Cortex of kidney (tissue), 1 donor: ENCODE measurements at places on chromosomes 5 and 9.

DNA sequence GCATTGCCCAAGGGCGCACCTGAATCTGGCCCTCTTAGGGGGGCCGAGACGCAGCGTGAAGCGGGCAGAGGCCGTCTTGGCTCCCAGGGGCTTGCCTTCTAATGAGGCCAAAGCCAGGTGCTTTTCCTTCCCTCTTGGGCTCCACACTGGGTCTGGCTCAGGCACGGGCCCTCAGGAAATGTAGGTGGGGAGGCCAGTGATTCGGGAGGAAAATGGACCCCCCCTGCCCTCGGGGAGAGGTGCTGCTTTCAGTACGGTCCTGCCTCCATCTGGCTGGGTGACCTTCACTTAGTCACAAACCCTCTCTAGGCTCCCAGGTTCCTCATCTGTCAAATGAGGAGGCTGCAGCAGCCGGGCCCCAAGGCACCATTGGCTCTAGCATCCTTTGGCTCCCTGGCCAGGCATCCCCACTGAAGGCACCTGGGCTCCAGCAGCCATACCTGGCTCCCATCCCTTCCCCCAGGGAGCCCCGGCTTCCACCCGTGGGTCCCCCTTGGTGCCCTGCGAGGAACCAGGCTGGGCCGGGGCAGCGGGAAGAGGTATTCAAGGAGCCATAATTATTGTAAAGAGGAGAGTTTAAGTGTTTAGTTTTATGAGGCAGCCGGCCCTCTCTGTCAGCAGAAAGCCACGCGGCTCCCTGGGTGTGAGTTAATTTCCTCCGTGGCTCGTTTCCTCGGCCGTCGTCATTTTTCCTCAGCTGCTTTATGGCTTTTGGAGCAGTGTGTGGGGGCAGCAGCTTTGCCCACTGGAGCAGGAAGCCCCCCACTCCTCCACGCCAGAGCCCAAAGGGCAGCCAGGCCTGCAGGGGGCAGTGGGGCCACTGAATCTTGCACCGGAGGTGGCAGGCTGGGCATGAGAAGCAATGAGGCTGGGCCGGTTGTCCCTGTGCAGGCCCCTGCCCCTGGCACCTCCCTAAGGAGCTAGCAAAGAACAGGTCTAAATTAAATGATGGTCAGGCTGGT lies 24.9 kb upstream of the UNC5A start:
- DNase-seq = no peak

DNA sequence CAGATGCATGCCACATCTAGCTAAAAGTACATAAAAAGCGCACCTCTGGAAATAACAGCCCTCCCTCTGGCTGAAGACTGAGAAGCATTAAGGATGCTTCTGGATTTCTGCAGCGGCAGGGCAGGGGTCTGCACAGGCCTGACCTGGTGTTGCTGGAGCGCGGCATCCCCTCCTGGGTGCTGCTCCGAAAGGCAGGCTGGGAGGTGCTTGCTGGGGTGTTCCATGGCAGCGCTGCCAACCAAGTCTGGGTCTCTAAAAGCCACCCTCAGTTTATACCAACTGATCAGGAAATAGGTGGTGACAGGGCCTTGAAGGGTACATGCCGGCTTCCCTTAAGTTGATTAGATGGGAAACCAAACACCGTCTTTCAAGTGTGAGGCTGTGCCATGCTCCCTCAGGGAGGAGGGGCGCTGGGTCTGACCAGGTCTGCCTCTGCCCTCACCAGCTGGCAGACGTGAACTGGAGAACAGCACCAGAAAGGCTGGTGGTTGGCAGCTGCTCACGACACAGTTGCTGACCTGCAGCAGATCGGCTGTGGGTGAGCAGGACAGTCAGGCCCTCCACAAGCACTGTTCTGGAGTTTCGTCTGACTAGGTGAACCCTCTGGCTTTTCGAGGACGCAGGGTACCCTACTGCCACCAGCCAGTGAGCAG lies 81.6 kb downstream of the DAP start:
- no peak for DNase-seq

DNA sequence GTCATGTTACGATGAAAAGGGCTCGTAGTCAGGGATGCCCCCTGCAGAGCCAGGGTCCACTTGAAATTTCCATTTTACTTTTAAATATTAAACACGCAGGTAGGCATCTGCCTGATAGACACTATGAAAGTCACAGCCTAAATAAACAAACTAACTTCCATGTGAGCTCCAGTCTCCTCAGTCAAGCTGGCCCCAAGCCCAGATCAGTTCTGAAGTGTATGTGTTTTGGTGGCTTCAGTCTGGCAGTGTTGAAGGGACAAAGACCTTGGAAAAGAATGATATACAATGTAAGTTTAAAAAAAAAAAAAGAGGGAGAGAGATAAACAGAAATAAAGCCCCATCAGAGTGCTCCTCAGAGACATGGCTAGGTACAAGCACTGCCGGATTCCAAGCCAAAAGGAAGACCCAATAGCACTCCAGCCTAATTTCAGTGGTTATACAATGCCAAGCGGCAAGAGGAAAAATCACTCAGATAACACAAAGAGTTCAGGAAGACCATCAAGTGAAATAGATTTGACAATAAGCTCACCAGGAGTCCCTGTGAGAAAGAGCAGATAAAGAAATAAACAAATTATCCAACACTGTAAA lies 181.0 kb downstream of the BNC2 start:
- no peak for DNase-seq

GRCh38 chr9:135512241-135512603 lies 9.0 kb upstream of the LCN1 start:
- no peak for DNase-seq

DNA sequence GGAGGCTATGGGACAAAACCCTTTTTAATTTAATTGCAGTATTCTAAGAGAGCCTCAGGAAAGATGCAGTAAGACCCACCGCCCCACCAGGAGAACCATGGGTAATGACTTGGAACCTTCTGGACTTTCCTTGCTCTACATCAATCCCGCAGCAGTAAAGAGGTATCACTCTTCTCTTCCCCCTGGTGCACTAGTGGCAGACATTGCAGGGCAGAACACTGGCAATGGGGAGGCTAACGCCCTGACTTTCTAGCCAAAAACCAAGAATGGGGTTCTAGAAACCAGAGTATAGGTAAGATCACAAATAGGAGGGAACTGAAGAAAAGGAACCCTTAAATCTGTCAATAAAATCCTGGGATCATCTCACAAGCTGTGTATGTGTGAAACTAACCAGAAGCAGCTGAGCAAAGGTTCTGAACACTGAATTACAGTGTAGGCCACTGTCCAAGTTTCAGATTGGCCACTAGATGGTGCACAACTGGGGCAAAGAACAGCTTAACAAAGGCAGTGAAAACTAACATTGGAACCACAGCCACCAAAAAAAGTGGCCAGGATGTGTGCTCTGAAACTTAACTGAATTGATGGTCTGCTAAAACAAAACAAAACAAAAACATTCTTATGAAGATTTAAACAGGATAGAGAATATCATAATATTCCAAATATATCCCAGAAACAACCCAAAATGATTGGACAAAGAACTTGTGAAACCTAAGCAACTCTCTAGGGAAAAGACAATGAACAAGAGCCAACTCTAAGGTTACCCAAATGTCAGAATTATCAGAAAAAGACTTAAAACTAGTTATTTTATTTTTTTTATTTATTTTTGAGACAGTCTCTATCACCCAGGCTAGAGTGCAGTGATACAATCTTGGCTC lies 6.6 kb upstream of the FAM151B start:
- DNase-seq = no peak

DNA sequence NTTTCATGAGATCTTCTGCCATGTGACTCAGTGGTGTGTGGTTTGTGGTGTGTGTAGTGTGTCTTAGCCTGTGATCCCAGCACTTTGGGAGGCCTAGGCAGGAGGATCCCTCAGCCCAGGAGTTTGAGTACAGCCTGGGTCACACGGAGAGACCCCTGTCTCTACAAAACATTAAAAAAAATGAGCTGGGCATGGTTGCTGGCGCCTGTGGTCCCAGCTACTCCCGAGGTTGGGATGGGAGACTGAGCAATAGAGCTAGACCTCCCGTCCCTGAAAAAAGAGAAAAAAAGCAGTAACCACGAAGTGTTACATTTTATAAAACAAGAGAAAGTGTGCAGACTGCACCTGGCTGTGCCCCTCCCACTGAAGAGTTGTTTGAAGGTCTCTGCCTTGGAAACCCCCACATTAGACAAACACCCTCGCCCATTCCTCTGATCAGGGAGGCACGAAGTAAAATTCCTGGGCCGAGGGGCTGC lies 21.2 kb upstream of the RNU6ATAC start:
- DNase-seq = no peak

GRCh38 chr9:127366594-127366993 lies 30.4 kb upstream of the SLC2A8 start:
- DNase-seq = no peak

DNA sequence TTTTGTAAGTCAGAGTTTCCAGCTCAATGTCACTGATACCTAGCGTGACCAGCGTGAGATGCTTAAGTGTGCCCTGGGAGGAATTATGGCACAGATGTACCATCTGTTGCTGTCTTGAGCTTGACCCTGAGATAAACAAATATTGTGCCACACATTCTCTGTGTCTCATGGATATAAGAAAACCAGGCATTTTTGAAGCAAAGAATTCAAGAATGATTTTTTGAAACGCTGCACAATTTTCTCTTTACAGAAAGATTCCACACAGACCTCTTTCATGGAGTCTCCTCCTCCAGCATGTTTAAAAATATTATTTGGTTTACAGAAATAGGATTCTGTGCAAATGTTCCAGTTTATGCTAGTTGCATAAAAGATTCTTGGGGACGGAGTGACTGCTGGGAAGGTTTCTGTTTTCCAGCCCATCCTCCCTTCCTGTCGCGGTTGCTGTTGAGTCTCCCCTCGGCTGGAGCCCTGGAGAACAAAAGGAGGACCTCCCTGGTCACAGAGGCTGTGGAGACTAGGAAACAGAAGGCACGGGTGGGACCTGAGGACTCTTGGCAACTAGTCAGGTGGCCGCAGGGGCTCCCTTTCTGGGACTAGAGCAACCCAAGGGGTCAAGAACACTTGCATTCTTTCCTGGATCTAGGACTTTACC lies 120.8 kb downstream of the RASGRF2 start:
- no peak for DNase-seq

DNA sequence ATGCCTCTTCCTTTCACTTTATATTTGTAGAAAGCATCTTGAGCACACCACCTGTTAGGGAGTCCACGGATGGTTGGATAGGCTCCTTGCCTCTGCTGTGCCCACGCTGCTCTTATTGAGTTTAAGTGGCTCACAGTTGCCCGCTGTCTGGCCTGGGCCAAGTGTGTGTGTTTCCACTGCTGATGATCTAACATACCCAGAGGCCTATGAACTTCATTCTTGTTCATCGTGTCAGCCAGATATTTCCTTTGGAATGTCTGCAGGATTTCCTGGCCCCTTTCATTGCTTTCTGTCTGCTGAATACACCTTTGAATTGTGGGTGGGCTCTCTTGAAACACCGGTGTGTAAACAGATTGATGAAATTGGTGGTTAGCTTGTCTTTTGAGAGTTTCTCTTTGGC lies 46.6 kb downstream of the MVB12B start:
- DNase-seq = no peak

- no peak for DNase-seq
Measured at GRCh38 chr9:14308853-14309145, 5.1 kb downstream of the NFIB start.

DNA sequence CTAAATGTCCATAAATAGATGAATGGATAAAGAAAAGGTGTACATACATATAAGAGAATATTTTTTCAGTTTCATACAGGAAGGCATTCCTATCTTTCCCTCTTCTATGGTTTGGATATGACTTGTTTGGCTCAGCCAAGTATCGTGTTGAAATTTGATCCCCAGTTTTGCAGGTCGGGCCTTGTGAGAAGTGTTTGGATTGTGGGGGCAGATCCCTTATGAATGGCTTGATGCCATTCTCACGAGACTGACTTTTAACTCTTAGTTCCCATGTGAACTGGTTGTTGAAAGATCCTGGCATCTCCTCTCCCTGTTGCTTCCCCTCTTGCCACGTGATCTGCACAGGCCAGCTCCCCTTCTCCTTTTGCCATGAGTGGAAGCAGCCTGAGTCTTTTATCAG lies 421.1 kb upstream of the FTMT start:
- no peak for DNase-seq

DNA sequence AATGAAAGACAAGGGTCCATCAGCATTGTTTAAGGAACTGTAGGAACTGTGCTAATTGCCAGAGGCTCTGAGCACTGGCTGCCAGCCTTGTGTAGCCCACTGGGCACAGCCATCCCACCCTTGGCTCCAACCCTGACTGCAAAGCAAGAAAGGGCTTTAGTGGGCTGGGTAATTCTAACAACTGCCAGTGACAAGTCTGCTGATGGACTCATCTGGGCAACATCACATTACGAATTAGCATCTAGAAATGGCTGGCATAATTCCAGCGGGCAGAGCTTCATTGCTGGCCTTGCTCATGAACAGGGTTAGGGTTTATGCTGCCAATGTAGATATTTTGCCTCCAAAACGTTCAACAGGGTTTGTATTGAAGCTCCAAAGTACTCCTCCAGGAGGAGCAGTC lies 326.9 kb downstream of the ARHGEF28 start:
- no peak for DNase-seq

- no peak for DNase-seq
Measured at GRCh38 chr5:131536211-131536826, 98.7 kb downstream of the RAPGEF6 start.

GRCh38 chr5:168972731-168973130 lies 328.2 kb downstream of the SLIT3 start:
- DNase-seq = no peak

- no peak for DNase-seq
Measured at GRCh38 chr9:7752481-7752880, 47.1 kb downstream of the DMAC1 start.

GRCh38 chr5:164256351-164256750 lies 750.9 kb downstream of the MAT2B start:
- DNase-seq = no peak

DNA sequence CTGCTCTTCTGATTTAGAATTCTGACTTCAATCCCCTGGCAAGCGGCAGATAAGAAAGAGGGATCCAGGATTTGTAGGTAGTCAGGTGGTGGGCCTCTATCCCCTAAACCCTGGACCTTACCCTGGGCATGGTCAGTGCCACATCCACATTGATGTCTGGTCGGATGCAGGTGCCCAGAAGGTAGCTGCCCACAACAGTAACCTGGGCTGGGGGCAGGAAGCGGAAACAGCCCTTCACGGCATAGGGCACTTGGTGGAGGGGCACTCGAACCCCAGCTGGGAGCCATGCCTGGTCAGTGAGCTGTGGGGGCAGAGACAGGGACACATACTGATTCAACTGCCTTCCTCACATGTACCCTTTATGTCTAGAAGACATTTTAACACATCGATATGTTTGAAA lies 3.8 kb downstream of the NOL6 start:
- no peak for DNase-seq

GRCh38 chr5:96968074-96968473 lies 32.2 kb downstream of the LNPEP start:
- DNase-seq = no peak

DNA sequence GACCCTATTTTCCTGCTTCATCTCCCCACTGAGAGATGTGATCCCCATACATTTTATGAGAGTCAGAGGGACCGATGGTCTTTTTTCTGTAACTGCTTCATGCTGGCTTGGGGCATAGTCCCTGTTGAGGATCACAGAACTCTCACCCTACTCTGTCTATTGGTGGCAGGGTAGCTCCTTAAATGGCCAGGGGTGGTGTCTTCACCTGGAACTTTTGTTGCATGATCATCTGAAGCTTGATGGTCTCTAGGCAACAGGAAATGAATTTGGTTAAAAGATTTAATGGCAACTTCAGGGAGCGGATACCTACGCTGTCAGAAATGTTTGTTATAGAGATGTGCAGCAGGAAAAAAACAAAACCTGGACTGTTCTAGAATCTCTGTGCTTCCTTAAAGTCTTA lies 87.0 kb upstream of the GLIS3 start:
- DNase-seq = no peak
